ENCODE measurements at places on chromosomes 4 and X.

- DNase-seq: no peak
Measured at GRCh38 chr4:165472943-165473676, 94.3 kb downstream of the CPE start.

GRCh38 chrX:13778916-13779315 is 38.0 kb downstream of the GPM6B start:
- DNase-seq: no peak

DNA sequence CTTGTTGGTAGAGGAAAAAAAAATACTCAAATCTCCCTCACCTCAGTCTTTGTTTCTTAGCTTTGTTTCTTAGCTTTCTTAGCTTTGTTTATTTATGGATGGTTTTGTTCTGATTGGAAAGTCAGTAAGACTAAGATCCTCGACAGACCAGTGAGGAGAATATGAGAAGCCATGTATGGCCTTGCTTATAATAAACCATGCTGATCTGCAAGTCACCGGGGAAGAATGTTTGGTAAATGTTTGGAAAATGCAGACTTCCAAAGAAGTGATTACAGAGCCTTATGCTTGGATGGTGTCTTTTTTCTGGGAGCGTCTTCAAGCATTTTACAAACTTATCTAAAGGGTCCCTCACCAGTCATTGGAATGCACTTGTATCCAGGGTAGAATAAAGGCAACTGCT is 90.1 kb upstream of the NOCT start:
- DNase-seq: no peak

DNA sequence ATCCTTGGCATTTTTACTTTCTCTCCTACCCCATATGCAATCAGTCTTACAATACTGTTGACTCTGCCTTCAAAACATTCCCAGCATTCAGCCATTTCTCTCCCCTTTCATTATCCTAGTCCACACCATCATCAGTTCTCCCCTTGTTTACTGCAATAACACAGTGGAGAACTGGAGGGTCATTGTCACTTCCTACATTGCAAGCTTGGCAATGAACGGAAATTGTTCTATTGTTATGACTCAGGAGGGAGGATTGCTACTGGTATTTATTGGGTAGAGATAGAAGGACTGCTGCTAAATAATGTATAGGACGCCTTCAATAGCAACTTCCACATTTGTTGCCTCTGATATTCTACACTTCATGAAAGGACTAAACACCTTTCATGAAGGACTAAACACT is 231.8 kb downstream of the BANK1 start:
- no peak for DNase-seq

- DNase-seq: no peak
Measured at GRCh38 chr4:5887361-5888221, 5.3 kb downstream of the CRMP1 start.

DNA sequence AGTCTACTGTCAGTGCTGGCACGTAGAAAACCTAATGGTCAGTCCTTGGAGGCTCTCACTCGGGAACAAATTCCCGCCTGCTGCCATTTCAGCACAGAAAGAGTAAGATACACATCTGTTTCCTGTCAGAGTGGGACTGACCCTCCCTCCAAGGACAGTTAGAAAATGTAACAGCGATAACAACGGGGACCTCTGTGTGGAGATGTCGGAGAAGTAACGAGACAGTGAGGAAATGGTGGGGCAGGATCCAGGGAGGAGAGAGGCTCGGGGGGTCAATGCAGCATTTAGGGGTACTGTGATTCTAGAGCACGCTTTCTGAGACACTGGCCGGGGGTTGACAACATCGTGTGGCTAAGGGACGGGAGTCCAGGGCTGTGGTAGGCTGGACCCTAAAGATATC is 36.0 kb upstream of the SORCS2 start:
- DNase-seq: no peak
